ENCODE measurements at places on chromosomes 6 and 20.
A peak's percentile ranks its signal among the peaks of the same experiment; 100 is the strongest.

GRCh38 chr6:138785980-138786379, 9.9 kb upstream of the ECT2L start:
- no peaks in the 10 kb centered on the region for H3K27me3 ChIP-seq
- H3K27ac ChIP-seq = no peak overlapping the region
- no peaks in the 10 kb centered on the region for H3K4me1 ChIP-seq
- no peak for DNase-seq

DNA sequence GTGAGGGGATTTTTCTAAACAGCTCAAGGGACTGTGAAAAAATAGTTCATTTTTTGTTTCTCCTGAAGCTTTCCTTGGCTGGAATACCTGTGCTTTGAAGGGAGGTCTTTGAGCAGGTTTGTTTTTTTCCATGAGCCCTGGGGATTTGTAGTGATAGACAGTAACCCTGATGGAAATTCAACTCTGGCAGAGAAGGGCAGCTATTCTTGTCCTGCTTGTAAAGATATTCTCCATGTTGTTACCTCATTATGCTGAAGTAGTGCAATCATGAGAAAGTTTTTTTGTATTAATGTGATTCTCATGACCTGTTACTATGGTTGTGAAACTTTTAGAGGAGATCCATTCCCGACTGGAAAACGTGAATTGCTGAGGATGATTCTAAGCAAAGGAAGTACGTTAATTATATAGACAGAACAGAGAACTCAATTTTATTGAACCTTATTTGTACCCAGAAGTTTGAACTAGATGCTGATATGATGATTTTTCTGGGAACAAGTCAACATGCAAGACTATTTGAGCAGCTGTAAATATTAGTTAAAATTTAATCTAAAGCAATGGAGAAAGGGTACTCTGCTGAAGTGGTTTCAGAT, 12.5 kb downstream of the UTRN start:
- no peaks in the 10 kb centered on the region for H3K27me3 ChIP-seq
- peaks cover 2% of the 10 kb centered on the region for H3K36me3 ChIP-seq
- peaks cover 17% of the 10 kb centered on the region for H3K4me1 ChIP-seq
- DNase-seq = no peak

GRCh38 chr6:1503811-1504210, 105.9 kb upstream of the FOXC1 start:
- no peak for DNase-seq
- H3K36me3 ChIP-seq = no peaks in the 10 kb centered on the region
- peaks cover 13% of the 10 kb centered on the region for H3K27me3 ChIP-seq
- no peaks in the 10 kb centered on the region for H3K4me1 ChIP-seq
- H3K27ac ChIP-seq = no peak overlapping the region

- no peak overlapping the region for H3K27ac ChIP-seq
- no peaks in the 10 kb centered on the region for H3K4me1 ChIP-seq
- H3K4me3 ChIP-seq = no peak overlapping the region
- no peak for DNase-seq
Measured at GRCh38 chr6:36977470-36977941, 8.5 kb downstream of the MTCH1 start.

DNA sequence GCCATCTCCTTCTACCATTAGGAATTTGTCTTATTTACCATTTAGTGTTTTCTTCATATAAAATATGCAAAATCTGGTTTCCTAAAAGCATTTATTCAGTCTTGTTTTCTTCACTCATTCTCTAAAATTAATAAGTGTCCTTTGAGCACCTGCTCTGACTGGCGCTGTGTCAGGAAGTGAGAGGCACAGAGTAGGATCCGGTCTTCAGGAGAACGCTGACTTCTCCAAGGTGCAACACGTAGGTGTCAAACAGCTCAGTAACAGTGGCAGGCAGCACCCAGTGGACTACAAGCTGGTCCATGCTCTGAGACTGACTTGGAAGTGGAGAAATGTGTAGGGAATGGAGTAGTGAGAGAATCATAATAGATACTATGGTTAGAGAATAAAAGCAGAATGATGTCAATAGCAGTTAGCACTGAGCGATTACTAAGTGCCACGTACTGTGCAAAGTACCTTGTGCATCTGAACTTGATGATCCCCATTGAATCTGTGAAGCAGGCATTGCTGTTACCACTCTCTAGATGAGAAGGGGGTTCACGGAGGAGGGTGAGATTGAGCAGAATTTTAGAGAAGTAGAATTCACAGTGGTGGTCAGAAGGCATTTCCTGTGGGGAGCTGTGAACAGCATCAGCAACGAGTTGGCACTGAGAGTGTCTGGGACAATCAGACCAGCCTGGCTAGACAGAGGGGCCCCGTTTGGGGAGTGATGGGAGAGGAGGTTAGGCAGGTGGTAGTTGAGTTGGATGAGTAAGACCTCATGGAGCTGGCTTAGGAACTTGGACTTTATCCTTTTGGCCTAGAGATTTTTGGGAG, 569.8 kb downstream of the QKI start:
- no peak overlapping the region for H3K27ac ChIP-seq
- H3K27me3 ChIP-seq = no peaks in the 10 kb centered on the region
- no peak overlapping the region for H3K4me3 ChIP-seq

GRCh38 chr20:50348096-50348495, 157.5 kb downstream of the CEBPB start:
- H3K4me3 ChIP-seq = no peak overlapping the region
- no peaks in the 10 kb centered on the region for H3K27me3 ChIP-seq
- H3K4me1 ChIP-seq = peaks cover 10% of the 10 kb centered on the region
- no peaks in the 10 kb centered on the region for H3K36me3 ChIP-seq
- no peak overlapping the region for H3K27ac ChIP-seq

DNA sequence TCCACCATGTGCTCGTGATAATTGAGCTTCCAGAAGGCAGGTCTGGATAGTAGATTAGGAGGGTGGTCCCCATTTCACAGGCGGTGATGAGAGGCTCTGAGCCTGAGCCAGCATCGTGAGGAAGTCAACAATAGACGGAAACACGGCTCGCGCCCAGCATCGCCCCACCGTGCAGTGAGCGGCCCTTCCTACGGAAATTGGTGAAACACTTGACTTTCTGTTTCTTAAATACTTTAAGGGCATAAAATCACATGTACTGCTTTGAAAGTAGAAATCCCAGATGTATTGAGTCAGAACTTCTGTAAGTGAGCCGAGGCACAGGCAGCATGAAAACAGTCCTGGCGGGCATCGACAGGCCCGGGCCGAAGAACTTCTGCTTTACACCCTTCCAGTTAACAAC, 4.3 kb upstream of the KIF25 start:
- no peak overlapping the region for H3K27ac ChIP-seq
- no peak overlapping the region for H3K4me3 ChIP-seq
- no peaks in the 10 kb centered on the region for H3K4me1 ChIP-seq

DNA sequence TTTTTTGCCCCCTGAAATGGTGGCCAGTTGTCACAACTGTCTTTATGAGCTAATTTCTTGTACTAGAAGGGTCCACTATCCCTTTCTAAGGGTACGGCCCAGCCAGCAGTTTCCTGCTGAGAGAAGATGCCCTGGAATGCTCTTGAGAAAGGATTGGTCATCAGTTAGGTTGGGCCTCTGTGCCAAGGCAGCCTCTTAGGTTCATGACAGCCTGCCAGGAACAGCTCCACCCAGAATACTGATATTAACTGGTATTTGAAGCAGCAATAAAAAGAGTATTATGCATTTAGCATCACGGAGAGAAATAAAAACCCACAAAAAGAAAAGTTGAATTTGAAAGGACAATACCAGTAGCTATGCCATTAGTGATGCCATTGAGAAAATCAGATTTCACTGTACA, 9.0 kb upstream of the HINT3 start:
- H3K4me3 ChIP-seq = no peak overlapping the region
- DNase-seq = no peak
- H3K27ac ChIP-seq = peak overlapping the region; percentile 97
- H3K36me3 ChIP-seq = no peaks in the 10 kb centered on the region

- H3K4me3 ChIP-seq = no peak overlapping the region
- H3K4me1 ChIP-seq = peaks cover 12% of the 10 kb centered on the region
- H3K27ac ChIP-seq = no peak overlapping the region
- peak; percentile 72 for DNase-seq
- peaks cover 2% of the 10 kb centered on the region for H3K36me3 ChIP-seq
- no peaks in the 10 kb centered on the region for H3K27me3 ChIP-seq
Measured at GRCh38 chr6:44084231-44085014, 42.8 kb downstream of the MRPL14 start.

- H3K27me3 ChIP-seq = peaks cover 6% of the 10 kb centered on the region
- DNase-seq = no peak
- H3K27ac ChIP-seq = no peak overlapping the region
- H3K36me3 ChIP-seq = no peaks in the 10 kb centered on the region
Measured at GRCh38 chr6:22147921-22148776, 148.7 kb downstream of the PRL start.

GRCh38 chr6:138601128-138601527, 101.8 kb upstream of the NHSL1 start:
- no peak overlapping the region for H3K4me3 ChIP-seq
- no peaks in the 10 kb centered on the region for H3K27me3 ChIP-seq
- H3K27ac ChIP-seq = no peak overlapping the region
- no peaks in the 10 kb centered on the region for H3K36me3 ChIP-seq

DNA sequence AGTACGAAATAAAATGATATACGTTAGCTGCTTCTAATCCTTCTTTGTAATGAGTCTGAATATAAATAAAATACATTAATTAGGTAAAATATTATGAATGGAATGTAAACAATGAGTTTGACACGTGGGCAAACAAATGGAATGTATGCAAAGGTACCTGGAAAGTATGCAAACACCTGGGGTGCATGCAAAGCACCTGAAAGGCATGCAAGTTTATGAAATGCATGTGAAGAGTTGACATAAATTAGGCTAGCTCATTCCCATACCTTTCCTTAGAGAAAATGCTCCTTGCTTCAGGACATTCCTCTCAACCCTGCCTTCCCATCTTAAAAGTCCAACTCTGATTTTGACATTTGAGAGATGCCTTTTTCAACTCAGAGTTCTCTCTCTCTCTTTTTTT, 140.9 kb downstream of the EDN1 start:
- no peak overlapping the region for H3K27ac ChIP-seq
- no peaks in the 10 kb centered on the region for H3K4me1 ChIP-seq
- no peak overlapping the region for H3K4me3 ChIP-seq
- no peaks in the 10 kb centered on the region for H3K36me3 ChIP-seq
- no peak for DNase-seq

DNA sequence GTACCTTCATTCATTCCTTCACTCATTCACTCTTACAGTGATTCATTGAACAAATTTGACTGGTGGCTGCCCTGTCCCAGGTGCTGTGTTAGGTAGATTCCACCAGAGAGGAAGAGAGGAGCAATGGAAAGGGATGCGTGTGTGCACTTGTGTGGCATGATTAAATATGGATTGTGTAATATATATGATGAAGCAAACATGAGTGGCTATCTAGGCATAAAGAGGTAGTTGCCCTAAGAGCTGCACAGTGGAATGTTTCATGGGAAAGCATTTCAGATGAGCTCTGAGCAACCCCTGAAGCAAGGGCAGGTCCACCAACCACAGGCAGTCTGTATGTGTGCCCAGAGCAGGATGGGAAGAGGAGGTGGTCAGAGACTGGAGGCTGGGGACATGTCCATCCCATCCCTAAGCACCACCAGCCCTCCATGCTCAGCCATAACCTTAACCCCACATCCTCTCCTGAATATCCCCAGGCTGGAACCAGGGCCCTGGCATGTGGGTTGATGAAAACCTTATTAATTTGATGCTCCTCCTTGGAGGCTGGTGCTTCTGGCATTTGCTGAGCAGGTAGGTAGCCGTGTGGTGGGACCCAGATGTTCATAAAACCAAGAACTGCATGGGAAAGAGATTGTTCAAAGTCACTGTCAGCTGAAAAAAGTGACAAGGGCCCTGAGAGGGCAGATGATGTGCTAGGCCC, 226.2 kb downstream of the SYNDIG1 start:
- no peaks in the 10 kb centered on the region for H3K36me3 ChIP-seq
- no peaks in the 10 kb centered on the region for H3K4me1 ChIP-seq
- DNase-seq = peak; percentile 23
- H3K27me3 ChIP-seq = peaks cover 4% of the 10 kb centered on the region
- H3K27ac ChIP-seq = no peak overlapping the region
- H3K4me3 ChIP-seq = no peak overlapping the region

- no peak overlapping the region for H3K27ac ChIP-seq
- no peaks in the 10 kb centered on the region for H3K27me3 ChIP-seq
- H3K4me3 ChIP-seq = no peak overlapping the region
Measured at GRCh38 chr20:50311308-50312001, 120.8 kb downstream of the CEBPB start.

GRCh38 chr6:97876711-97877110, 593.7 kb upstream of the MMS22L start:
- no peak overlapping the region for H3K4me3 ChIP-seq
- H3K36me3 ChIP-seq = no peaks in the 10 kb centered on the region
- no peaks in the 10 kb centered on the region for H3K27me3 ChIP-seq
- DNase-seq = no peak
- H3K27ac ChIP-seq = no peak overlapping the region

DNA sequence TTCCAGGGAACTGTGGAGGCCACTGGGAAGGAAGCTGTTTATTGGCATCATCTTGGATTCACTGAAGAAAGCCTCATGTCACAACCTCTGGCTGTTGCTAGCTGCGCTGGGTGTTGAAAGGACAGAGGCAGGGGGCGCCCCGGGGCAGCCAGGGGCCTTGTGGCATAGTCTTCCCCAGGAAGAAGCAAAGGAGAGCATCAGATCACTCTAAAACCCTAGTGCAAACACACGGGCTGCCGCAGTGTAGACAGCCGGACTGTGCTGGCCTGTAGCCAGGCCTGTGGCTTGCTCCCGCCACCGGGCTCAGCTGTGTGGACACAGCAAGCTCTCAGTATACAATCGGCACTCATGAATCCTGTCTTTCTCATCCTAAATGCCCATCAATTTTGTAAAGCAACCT, 23.8 kb upstream of the SMOC2 start:
- peaks cover 7% of the 10 kb centered on the region for H3K27me3 ChIP-seq
- no peak overlapping the region for H3K27ac ChIP-seq
- DNase-seq = no peak
- no peaks in the 10 kb centered on the region for H3K4me1 ChIP-seq
- H3K36me3 ChIP-seq = no peaks in the 10 kb centered on the region

DNA sequence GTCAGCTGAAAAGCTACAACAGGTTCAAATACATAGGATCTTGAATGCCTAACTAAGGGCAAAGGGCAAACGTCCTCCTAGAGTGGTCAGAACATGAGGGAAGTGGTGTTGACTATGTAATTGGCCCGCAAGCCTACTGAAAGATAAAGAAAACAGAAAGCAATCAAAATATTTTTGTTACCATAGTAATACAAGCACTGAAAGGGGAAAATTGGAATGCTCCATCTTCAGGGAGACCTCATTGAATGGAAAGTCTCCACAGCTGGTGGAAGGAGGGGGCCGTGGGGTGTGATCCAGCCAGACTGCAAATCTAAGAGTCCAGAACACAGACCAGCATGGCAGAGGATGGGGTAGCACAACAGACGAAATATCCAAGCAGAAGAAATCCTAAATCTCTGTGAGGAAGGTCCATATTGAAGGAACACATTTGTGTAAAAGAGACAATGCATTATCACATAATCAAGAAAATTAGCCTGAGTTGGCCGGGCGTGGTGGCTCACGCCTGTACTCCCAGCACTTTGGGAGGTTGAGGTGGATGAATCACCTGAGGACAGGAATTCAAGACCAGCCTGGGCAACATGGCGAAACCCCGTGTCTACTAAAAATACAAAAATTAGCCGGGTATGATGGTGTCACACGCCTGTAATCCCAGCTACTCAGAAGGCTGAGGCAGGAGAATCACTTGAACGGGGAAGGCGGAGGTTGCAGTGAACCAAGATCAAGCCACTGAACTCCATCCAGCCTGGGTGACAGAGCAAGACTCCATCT, 39.5 kb downstream of the MTFR2 start:
- H3K4me1 ChIP-seq = no peaks in the 10 kb centered on the region
- H3K4me3 ChIP-seq = no peak overlapping the region
- H3K27ac ChIP-seq = no peak overlapping the region
- no peaks in the 10 kb centered on the region for H3K36me3 ChIP-seq
- no peak for DNase-seq
- H3K27me3 ChIP-seq = no peaks in the 10 kb centered on the region

GRCh38 chr6:10369896-10370295, 45.0 kb downstream of the TFAP2A start:
- H3K27ac ChIP-seq = peak overlapping the region; percentile 53
- no peak overlapping the region for H3K4me3 ChIP-seq
- no peak for DNase-seq
- no peaks in the 10 kb centered on the region for H3K36me3 ChIP-seq
- peaks cover 6% of the 10 kb centered on the region for H3K4me1 ChIP-seq
